GM10248 (cell line): ENCODE measurements at places on chromosomes 3 and 15.

DNA sequence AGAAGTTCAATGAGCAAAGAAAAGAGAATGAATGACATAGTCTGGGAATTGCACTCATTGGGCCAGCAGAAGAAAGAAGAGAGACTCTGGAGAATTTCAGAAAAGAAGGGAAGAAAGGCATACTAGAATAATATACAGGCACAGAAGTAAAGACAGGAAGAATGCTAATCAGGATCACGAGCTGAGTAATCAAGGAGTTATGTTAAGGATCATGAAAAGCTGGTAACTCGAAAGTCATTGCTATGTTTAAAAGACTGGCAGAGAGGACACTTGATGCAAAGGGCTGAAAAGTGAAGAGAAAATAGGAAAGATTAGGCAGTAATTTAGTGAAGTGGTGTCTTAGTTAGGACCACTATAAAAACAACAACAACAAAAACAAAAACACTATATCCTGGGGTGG lies 284.1 kb downstream of the ZBBX start:
- DNase-seq: no peak

GRCh38 chr3:72724070-72724469 lies 124.2 kb downstream of the SHQ1 start:
- DNase-seq: no peak

- peak; percentile 65 for DNase-seq
These were observed 116.0 kb downstream of the XXYLT1 start for GRCh38 chr3:195154793-195155535.

DNA sequence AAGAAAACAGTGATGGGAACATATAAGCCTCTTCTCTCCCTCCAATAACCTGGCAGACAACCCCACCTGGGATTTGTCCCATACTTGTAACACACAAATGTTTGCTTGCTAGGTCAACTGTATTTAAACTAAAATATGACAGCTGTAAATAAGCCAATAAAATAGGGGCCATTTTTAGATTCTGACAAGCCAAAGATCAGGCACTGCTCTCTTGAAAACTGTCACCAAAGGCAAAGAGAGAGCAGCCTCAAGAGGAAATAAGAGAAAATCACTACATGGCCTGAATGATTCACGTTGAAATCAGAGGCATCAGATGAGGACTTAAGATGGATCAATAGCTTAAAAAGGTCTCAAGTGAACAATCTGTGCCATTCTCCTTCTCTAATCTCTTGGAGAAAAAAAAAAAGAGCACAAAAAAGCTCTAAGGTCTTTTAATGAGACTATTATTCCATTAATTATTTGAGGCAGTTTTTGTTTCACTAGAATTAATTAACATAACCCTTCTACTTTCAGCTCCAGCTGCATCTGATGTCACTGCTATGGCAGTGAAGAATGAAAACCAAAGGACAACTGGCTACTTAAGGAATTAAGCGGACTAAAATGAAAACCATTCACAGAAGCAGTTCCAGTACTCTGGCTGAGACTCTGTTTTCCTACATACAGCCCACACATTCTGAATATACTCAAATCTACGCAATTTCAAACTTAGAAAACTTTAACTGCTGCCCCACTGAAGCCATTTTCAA lies 19.0 kb downstream of the MYO5A start:
- no peak for DNase-seq

DNA sequence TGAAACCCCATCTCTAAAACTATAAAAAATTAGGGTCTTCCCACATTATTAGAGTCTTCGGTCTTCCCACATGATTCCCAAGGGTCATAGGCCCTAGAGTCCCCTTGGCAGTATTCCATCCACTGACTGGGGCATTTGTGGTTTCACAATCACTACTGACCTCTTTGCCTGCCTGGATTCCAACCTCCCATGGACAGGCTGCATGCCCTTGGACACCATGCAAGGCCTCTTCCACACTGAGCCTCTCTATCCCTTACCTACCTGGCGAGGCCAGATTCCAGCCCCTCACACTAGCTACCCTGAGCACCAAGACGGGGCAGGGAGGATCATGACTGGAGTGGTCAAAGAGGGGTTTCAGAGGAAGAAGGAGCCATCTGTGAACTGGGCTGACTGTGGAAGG lies 64.4 kb downstream of the SRGAP3 start:
- no peak for DNase-seq

DNA sequence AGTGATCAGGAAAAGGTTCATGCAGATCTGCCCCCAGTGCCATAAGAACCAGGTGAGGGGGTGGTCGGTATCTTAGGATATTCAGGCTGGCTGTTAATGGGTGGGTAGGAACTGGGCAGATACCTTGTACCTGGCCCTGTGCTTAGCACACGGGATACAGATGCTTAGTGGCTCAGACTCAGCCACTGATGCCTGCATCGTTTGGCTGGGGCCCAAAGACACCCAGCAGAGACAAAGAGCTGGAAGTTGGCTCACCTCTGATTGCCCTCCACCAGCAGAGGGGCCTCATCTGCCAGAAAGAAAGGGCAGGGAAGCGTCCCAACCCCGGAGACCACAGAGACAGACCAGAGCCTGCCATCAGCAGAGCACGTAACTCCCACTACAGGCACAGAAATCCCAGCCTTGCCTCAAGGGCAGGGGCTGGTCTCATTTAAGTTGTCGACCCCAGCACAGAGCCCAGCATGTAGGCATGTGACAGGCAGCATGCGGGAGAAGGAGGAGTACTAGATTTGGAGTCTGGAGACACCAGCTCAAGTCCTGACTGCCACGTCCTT lies 64.1 kb upstream of the SLC6A1 start:
- no peak for DNase-seq

- no peak for DNase-seq
These were observed 54.6 kb downstream of the GMNC start for GRCh38 chr3:190807719-190808375.

DNA sequence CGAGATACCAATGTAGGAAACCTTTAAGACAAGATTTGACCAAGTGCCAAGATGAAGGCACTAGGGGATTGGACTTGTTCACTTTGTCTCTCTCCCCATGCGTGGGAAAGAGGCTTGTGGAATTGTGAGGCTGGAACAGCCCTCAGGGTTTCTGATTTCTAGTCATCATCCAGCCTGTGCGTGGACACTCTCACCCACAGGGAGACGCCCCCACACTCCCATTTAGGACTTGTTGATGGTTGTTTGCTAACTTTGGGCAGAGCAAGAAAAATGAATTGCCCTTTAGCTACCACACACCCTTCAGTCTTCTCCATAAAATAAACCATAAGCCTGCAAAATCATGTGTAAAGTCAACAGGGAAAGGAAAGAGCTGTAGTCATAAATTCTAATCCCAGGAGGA lies 18.4 kb downstream of the ACKR2 start:
- no peak for DNase-seq

DNA sequence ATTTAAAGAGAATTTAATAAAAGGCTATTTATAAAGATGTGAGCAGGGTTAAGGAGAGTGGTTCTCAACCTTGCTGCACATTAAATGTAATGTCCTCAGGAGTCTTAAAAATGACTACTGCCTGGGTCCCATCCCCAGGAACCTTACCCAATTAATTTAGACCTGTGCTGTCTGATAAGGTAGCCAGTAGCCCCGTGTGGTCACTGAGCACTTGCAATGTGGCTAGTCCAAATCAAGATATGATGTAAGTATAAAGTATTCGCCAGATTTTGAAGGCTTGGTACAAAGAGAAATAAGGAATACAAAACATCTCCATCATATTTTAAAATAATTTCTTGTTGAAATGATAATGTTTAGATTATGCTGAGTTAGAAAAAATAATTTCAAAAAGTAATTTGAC lies 343.3 kb upstream of the PPP2R3A start:
- no peak for DNase-seq

DNA sequence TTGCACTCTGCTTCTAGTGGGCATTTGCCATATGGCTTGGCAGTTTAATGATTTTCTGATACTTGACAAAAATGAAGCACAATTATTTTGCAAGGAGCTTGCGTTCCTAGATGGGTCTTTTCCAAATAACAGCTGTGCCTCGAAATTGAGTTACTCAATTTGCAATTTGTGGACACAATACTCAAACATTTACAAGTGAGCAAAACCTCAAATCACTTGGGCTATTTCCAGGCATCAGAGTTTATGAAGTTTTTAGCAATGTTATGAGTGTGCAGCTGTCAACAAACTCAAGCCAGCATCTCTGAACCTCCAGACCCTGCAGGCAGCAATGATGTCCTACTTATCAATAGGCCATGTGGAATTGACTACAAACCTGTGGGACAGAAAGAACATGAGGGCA lies 41.3 kb downstream of the NMNAT3 start:
- DNase-seq: no peak

- DNase-seq: no peak
These were observed 64.5 kb downstream of the NPTN start for GRCh38 chr15:73568564-73569280.

- peak; percentile 36 for DNase-seq
These were observed 200.2 kb upstream of the GOLGA6L4 start for GRCh38 chr15:84035399-84035766.

GRCh38 chr3:151558661-151559060 lies 97.8 kb upstream of the IGSF10 start:
- no peak for DNase-seq

- no peak for DNase-seq
These were observed 103.0 kb downstream of the CORO2B start for GRCh38 chr15:68681836-68682235.

- DNase-seq: no peak
These were observed 87.5 kb downstream of the LRRFIP2 start for GRCh38 chr3:37086918-37087317.

DNA sequence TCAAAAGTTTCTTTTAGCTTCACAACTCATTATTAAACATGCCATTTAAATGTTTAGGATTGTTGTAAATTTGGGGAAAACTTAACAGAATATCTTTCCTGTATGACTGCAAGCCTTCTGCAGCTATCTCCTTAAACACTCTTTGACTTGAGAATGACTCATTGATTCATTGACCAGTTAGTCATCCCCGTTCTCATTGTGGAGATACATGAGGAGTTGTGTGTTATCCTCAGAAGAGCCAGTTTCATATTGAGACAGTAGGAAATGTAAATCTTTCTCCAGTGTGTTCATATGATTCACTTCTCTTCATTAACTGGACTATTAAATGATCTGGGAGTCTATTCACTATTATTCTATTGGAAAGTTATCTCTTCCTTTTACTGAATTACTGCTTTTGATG lies 83.0 kb downstream of the CRYGS start:
- no peak for DNase-seq

GRCh38 chr3:60742606-60743145 lies 508.6 kb downstream of the FHIT start:
- no peak for DNase-seq

- no peak for DNase-seq
These were observed 88.1 kb upstream of the TGFBR2 start for GRCh38 chr3:30518181-30518864.

GRCh38 chr15:69595009-69595791 lies 142.6 kb downstream of the RPLP1 start:
- no peak for DNase-seq

DNA sequence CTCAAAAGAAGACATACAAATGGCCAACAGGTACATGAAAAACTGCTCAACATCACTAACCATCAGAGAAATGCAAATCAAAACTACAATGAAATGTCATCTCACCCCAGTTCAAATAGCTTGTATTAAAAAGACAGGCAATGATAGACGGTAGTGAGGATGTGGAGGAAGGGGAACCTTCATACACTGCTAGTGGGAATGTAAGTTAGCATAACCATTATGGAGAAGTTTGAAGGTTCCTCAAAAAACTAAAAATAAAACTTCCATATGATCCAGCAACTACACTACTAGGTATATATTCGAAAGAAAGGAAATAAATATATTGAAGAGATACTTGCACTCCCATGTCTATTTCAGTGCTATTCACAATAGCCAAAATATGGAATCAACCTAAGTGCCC lies 62.8 kb upstream of the PPARG start:
- no peak for DNase-seq

DNA sequence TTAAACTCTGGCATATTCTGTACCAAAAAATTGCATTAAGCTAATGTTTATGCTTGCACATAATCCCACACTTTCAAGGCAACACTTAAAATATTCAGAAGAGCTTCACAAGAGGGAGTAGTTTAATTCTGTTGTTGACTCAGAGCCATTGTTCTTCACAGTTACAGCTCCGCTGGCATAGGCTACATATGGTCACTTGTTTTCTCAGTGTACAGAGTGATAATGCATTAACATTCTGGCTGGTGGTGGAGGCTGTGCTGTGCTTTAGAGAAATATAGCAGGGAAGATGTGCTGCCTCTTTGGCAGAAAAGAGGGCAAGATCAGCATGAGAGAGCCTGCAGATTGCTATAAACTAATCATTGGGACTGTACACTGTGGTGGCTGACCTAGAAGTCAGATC lies 13.3 kb downstream of the NLGN1 start:
- no peak for DNase-seq

GRCh38 chr15:60390871-60391501 lies 6.8 kb downstream of the ANXA2 start:
- DNase-seq: no peak

GRCh38 chr3:196988241-196989029 lies 19.8 kb upstream of the PIGZ start:
- no peak for DNase-seq

- DNase-seq: no peak
These were observed 63.0 kb downstream of the LINGO1 start for GRCh38 chr15:77569729-77570125.

- no peak for DNase-seq
These were observed 305.7 kb upstream of the ICE2 start for GRCh38 chr15:60784483-60785254.

DNA sequence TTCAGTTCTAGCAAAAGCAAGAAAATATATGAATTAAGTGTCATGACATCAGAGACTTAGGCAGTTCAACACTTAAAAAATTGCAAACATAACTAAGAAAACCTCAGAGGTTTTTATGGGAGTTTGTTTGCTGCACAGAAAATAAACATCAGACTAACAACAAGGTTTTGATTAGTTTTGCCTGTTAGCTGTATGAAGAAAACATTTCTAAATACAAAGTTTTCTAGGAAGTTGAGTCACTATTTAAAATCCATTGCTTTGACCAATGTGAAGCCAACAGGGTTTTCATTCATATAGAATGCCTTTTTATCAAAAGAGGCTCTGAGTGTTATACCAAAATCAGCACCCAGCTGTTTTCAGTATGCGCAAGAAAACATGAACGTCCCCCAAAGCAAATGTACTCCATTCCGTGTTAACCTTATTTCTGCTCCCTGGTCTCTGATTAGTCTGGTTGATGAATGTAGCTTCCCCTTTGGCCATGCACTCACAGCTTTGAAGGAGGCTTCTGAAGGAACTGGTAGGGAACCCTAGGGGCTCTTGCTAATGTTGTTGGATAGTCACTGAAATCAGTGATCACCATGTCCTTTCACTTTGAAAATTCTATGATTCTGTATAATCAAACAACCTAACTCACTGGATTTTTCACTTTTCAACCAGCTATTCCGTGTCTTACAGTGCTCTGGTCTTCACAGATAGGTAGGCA lies 89.6 kb upstream of the TSEN2 start:
- no peak for DNase-seq

- DNase-seq: no peak
These were observed 183.6 kb upstream of the TLE3 start for GRCh38 chr15:70281261-70281810.

GRCh38 chr15:90178468-90179435 lies 22.4 kb upstream of the SEMA4B start:
- no peak for DNase-seq

GRCh38 chr15:79897701-79898113 lies 893 bp upstream of the MTHFS start:
- DNase-seq: no peak
